ENCODE measurements at places on chromosomes 4 and X.

- DNase-seq = no peak
Measured at GRCh38 chrX:7389576-7389975, 241.6 kb upstream of the PUDP start.

GRCh38 chr4:76779740-76780459 lies 118.0 kb downstream of the SOWAHB start:
- no peak for DNase-seq

DNA sequence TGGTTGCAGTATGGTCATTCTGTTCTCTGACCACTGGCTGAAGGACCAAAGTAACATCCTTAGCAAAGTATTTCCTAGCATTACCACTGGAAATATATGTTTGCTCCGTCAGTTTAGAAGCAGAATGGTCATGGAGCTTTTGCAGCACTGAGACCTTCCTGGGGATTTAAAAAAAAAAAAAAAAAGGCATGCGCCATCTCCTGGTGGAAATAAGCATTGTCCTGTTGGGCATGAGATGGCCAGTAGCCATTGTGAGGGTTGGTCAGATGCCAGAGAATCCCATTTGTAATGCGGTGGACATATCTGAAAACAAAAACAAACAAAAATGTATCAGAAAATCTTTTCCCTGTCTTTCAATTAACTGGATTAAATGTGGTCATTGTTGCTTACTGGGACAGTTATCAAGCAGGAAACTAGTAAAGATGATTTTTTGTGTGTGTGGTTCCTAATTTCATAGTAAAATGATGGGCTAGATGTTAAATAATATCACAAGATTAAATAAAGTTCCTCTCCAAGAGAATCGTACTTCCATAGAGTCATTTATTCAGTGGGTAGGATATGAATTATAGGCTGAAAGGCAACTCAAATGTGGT lies 139.6 kb downstream of the SOWAHB start:
- DNase-seq = no peak

DNA sequence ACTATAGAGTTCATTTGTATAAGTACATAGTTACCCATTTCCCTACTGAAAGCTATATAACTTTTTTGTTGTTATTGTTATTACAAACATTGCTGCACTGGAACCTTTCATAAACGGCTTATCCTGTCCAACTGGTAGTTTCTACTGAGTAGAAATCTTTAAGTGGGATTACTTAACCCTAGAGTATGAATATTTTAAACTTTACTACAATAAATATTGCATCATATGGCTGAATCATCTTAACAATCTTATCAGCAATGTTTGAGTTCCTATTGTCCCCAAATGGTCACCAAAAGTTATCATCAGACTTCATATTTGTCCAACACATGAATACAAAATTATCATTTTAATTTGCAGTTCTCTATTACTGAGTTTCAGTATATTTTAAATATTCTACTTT lies 40.5 kb downstream of the LCORL start:
- DNase-seq = no peak

- DNase-seq = no peak
Measured at GRCh38 chr4:167587361-167587760, 353.1 kb upstream of the SPOCK3 start.

GRCh38 chr4:151792530-151792929 lies 31.7 kb upstream of the GATB start:
- no peak for DNase-seq

GRCh38 chr4:154406018-154406795 lies 85.4 kb downstream of the DCHS2 start:
- no peak for DNase-seq

DNA sequence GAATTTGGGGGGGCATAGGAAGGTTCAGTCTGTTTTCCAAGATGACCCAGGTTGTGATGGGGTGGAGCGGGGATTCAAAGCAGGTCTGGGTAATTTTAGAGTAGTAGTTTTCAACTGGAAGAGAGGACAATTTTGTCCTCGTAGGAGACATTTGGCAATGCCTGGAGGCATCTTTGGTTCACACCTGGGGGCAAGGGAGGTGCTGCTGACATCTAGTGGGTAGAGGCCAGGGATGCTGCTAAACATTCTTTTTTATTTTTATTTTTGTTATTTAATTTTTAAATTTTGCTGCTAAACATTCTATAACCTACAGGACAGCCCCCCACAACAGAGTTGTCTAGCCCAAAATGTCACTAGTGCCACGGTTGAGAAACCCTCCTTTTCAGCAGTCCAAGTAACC lies 1.9 kb downstream of the RAB9A start:
- no peak for DNase-seq

DNA sequence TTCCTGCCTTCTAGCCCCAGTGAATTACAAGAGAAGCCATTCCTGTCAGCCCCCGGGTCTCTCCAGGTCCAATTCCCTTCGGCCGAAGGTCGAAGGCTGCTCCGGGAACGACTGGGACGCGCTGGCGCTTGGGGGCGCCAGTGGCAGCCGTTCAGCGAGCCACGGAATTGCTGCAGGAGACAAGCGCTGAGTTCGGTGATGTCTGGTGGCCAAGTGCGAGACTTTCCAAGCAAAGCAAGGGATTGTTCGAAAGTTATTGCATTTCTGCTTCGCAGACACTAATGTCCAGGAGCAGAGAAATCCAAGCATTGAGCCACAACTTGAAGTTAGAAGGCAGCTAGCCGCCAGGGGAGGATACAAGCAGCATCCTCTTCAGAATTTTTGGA lies 1.1 kb upstream of the DKK2 start:
- DNase-seq = no peak

DNA sequence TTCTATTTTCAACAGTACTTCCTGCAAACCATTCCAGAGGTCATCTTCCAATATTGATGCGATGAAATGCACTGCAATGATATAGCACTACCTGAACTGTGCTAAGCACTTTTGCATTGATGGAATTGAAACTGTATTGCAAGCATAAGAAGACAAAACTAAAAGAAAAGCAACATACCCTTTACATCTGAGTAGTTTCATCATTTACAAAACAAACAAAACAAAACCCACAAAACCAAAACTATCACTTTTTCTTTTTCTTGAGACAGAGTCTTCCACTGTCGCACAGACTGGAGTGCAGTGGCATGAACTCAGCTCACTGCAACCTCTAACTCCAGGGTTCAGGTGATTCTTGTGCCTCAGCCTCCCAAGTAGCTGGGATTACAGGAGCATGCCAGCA lies 120.1 kb upstream of the NAP1L5 start:
- no peak for DNase-seq

GRCh38 chr4:34043131-34043530 lies 2201.2 kb downstream of the ARAP2 start:
- no peak for DNase-seq

- no peak for DNase-seq
Measured at GRCh38 chrX:74195605-74196004, 108.4 kb upstream of the ZCCHC13 start.

GRCh38 chr4:92231511-92231910 lies 72.3 kb upstream of the GRID2 start:
- no peak for DNase-seq

GRCh38 chr4:159042868-159043267 lies 60.0 kb upstream of the RAPGEF2 start:
- DNase-seq = no peak

- peak; percentile 28 for DNase-seq
Measured at GRCh38 chr4:85147481-85148076, 181.1 kb upstream of the WDFY3 start.

DNA sequence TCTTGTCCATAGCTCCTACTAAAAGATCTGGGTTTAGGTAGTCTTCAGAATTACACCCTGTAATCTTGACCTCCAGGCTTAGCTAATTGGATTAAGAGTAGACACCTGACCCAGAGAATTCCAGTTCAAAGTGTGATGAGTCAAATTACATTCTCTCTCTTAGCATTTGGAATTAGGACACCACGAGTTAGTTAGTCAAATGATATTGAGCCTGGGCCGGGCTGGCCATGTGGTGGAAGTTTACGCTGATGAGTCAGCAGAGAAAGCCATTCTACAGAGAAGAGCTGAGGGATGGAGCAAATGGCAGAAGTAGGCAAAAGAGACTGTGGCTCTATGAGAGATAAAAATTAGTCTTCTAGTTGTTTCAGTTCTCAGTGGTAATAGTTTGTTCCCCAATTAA lies 31.1 kb downstream of the CEP44 start:
- DNase-seq = peak; percentile 14

GRCh38 chrX:23779025-23779424 lies 3.9 kb upstream of the SAT1 start:
- DNase-seq = peak; percentile 81

DNA sequence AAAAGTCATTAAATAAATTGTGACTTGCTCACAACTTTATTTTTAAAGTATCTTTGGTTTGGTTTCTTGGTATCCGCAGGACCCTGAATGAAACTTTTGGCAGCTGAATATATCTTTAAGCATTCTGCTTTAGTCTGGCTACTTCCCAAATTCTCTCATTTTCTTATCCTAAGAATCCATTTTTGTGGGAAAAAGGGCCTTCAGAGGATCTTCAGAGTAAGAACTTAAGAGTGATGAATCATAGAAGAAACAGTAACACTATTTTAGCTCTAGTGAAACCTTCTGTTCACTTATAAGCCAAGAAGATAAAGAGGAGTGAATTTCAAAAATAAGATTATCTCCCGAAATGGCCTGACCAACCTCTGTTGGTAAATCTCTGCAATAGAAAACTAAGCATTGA lies 540.6 kb upstream of the MAGEB18 start:
- no peak for DNase-seq
